Heart left ventricle (tissue), 16 donors: ENCODE measurements at places on chromosomes 5 and 9. TPM values are rescaled to one million over a fixed set of nuclear protein-coding genes. Genes with fewer than 3 reads are reported as not detected.
A peak's percentile ranks its signal among the peaks of the same experiment; 100 is the strongest.

DNA sequence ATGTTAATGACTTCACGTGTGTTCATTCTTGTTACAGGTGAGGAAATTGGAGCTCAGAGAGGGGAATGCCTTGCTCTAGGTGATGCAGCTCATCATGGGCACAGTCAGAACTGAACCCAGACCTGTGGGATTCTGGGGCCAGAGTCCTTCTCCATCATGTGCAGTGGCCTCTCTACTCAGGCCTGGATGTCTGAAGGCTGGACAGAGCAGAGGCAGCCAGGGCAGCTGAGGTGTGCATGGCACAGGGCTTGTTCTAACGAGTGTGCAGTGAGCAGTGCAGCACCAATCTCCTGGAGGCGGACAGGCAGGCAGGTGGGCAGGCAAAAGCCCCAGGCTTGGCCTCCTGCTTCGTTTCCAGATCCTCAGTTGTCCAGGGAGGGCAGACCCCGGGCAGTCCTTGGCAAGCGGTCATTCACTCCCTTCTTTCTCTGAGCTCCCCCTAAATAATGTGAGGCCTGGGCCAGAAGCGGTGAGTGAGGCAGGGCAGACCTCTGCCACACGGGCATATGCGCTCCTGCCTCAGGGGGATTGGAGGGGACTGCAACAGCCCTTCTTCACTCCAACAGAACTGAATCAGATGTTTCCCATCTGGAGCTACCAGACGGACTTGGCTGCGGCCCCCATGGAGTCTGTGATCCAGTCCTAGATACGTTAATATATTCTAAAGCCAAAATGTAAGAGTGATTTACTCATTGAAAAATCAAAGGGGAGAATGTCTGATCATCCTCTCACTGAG is 68.7 kb upstream of the FSTL4 start:
- DNase-seq = no peak

Gene MAPK9
- 48.5 TPM for total RNA-seq

GRCh38 chr5:63439537-63439936 is 522.7 kb downstream of the HTR1A start:
- DNase-seq = no peak

GRCh38 chr5:24401773-24402172 is 243.0 kb downstream of the CDH10 start:
- DNase-seq = no peak

- peak; percentile 92 for DNase-seq
These were observed 5.7 kb downstream of the CMBL start for GRCh38 chr5:10301842-10302610.

- no peak for DNase-seq
These were observed 130.9 kb downstream of the HTR1A start for GRCh38 chr5:63831381-63831780.

Gene PCDHB5
- total RNA-seq = 5.6 TPM

Gene GABRG2
- not detected for total RNA-seq

DNA sequence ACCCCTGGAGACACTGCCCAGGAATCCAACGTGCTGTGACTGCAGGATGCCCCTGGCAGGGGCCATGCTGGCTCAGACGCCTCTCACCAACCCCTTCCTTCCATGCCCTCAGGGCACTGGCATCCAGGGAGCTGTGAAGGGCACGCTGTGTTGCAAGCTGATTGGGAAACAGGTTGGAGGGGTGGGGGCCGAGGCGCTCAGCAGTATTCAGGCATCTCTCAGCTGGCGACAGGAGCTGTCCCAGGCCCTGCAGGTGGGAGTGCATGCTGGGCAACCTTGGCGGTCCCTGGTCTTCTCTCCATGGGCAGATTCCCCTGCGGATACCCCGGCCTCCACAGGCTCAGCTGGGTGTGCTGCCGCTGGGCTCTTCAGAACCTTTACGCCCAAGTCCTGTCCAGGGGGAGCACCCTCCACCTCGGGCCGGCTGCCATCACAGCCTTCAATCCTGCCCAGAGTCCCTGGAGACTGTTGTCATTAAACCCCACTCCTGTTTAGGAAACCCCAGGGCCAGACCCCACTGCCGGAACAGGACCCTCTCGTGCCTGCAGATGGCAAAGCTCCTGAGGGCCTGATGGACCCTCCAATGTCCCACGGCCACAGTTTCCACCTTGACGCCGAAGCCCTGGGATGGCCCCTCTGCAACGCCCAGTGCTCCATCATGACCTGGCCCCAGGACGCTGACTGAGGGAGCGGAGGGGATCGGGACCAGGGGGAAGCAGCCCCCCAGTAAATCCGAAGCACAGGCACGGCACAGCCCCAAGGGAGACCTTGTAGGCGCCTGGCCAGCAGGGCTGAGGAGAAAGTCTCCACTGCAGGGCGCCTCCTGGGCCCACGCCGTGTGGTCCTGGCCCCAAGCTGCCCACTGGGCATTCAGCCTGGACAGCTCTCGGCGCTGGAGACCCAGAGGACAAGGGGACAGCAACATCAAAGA is 9.3 kb downstream of the TPPP start:
- peak; percentile 51 for DNase-seq

GRCh38 chr9:76101075-76101474 is 210.6 kb downstream of the PCSK5 start:
- DNase-seq = no peak

- no peak for DNase-seq
These were observed 69.7 kb downstream of the MACROH2A1 start for GRCh38 chr5:135329066-135329912.

Gene ZFP2
- 1.2 TPM for total RNA-seq

Gene NXNL2
- total RNA-seq = not detected

Gene PCDHB8
- 1.1 TPM for total RNA-seq

DNA sequence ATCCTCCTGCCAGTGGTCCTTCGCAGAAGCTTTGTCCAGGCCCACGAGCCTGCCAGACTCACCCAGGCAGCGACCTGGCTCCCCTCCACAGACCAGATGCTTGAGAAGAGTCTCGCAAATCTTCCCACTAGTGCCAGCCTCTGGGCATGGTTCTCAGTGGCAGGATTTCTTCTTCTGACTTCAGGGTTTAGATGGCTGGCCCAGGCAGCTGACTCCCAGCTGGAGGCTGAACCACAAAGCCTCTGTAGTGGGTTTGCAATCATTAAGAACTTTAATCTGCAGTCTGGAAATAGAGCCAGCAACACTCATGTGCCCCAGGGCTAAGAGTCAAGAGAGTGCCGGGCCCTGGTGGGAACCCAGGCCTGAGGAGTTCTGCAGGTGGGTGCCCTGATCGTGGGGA is 90.6 kb upstream of the ICE1 start:
- no peak for DNase-seq

Gene SPATA31A3
- total RNA-seq = not detected

Gene NPR3
- total RNA-seq = 32.7 TPM

Gene MGAT4B
- total RNA-seq = 112 TPM

DNA sequence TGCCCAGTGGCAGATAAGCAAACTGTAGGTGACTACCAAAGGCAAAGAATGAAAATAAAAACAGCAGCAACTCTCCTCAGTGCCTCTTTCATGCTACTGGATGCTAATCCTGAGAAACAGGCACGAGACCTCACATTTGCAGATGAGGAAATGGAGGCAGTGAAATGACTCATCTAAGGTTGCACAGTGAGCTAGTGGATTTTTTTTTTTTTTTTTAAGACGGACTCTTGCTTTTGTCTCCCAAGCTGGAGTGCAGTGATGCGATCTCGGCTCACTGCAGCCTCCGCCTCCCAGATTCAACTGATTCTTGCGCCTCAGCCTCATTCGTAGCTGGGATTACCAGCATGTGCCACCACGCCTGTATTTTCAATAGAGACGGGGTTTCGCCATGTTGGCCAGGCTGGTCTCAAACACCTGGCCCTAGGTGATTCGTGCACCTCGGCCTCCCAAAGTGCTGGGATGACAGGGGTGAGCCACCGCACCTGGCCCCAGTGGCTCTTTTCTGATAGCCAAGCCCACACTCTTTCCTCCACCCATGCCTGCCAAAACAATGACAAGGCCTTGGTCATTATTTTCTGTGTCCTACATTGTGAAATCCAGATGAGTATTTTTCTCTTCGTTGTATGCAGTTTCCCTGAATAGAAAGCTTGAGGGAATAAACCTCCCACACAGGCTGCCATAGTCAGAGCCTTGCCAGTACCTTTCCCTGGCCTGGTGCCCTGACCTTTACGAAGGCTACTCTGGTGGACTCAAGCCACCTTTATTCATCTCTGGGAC is 19.2 kb downstream of the DOCK2 start:
- DNase-seq = no peak

- no peak for DNase-seq
These were observed 382.4 kb downstream of the NNT start for GRCh38 chr5:43985411-43985810.

DNA sequence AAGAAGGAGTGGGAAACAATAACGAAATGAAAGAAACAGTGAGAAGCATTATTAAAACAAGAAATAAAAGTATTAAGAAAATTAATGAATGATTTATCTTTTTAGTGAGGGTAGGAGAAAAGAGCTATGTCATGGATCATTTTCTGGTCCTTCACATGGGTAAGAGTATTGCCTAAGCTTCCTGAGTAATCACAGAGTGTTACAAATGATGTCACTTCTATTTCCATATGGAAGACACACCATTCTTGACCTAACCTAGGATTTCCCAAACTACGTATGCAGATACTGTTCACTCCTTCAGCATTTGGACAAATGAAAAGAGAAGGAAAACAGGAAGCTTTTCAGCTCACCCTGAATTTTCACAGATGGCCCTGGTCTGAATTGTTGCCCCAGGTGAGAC is 3.3 kb upstream of the TSLP start:
- no peak for DNase-seq

Gene ASPN
- 12.4 TPM for total RNA-seq

GRCh38 chr9:106450549-106450948 is 412.4 kb upstream of the ZNF462 start:
- DNase-seq = peak; percentile 65

DNA sequence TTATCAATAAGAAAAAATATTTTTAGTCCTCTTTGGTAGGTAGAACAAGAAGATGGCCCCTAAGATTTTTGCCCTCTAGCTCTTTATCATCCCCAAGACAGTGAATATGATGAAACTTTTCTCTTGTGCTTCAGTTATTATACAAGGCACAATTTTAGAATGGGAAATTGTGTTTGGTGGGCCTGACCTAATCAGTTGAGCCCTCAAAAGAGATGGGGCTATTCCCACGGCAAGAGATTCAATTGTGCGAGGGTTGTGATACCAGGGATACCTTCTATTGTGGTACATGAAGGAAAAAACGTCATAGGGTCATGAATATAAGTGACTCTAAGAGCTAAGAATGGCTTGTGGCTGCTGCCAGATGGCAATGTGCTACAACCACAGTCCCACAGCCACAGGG is 94.0 kb upstream of the COX7C start:
- DNase-seq = no peak

GRCh38 chr5:32298059-32298415 is 14.7 kb downstream of the MTMR12 start:
- no peak for DNase-seq

- DNase-seq = no peak
These were observed 15.0 kb downstream of the ANKRD34B start for GRCh38 chr5:80555099-80555498.
